ENCODE measurements at places on chromosomes 11 and 22.
A peak's percentile ranks its signal among the peaks of the same experiment; 100 is the strongest.

GRCh38 chr11:101158119-101158518 is 28.5 kb upstream of the PGR start:
- no peak for DNase-seq

GRCh38 chr11:64786308-64786707 is 8.0 kb upstream of the SF1 start:
- DNase-seq, result no peak

- no peak for DNase-seq
Observed at GRCh38 chr11:9538548-9538947, 34.9 kb upstream of the WEE1 start.

- DNase-seq, result no peak
Observed at GRCh38 chr11:128942817-128943427, at the start of gene TP53AIP1. Gene TP53AIP1 (minus strand): TSS chr11:128942871. CDS start chr11:128937818, 5,053 bp downstream.

DNA sequence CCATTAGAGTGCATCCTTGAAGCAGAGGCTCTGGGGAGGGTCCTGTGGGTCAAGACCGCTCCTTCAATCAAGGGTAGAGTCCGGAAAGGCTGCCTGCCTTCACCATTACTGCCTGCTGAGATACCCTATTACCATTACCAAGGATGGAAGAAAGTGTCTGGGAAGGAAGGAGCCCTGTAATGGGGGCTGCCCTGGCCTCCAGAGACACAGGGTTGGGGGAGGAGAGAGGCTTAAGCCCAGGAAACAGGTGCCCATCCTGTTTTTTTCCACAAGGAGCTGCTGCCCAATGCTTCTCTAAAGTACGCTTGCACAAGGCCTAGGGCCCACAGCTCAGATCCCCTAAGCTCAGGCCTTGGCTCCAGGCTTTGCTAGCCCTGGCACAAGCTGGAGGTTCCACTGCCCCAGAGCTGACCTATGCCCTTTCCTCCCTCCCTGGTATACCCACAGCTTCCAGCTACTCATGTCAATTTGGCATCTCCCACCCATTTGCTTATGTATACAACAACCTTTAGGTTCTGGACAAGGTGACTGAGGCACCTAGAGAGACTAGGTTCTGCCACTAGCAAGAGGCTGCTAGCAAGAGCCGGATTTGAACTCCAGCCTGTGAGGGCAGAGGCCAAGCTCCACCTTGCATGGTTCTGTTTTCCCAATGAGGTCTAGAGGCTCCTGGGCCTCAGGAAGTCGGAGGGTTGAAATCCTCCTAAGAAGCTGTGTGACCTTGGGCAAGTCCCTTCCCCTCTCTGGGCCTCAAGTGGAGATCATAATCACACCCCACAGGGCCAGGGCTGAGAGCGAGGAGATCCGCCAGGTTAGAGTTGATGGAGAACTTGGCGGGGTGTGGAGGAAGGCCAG is 1.5 kb upstream of the PLCB3 start:
- no peak for DNase-seq

DNA sequence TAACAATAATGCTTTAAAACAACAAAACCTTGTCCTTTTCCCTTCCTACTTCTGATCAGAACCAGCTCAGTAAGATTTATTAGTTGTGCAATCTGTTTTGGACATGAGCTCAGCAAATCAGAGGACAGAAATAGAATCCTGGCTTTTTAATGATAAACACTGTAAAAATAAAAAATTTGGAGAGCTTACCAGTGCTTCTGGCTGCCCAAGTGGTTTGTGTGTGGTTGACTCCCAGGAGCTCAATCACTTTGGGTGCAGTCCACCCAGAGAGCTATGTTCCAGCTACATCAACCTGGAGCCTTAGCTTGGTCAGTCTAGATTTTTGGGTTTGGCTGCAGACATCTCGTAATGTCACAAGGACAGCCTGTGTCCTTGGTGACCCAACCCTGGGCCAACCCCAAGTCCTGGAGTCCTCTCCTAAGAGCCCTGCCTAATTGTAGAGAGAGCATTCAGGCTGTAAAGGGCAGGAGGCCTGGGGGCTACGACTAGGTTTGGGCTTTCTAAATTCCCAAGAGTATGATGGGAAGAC is 28.5 kb downstream of the CD44 start:
- no peak for DNase-seq

GRCh38 chr11:12187399-12187798 is 77.0 kb downstream of the MICAL2 start:
- peak; percentile 19 for DNase-seq

DNA sequence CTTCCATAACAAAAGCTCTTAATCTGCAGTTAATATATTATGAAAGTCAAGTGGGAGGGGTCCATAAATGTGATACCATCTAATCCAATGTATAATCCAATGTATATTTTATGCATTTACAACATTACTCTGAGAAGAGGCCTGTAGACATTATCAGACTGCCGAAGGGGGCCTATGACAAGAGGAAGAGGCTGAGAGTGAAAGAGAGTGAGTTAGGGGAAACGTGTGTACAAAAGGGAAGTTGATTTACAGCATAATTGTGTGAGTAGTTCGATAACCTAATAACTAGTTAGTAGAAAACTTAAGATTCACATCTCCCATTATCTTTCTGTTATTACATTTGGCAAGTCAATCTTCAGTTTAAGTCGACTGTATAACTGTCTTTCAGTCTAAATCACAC is 86.6 kb downstream of the DDX10 start:
- DNase-seq, result no peak

All from activated CD4-positive, alpha-beta T cell treated with anti-CD3 and anti-CD28 coated beads for 4 hours (primary cell).